Fibroblast of skin of abdomen (primary cell): ENCODE measurements at places on chromosomes 5 and 9.
A peak's percentile ranks its signal among the peaks of the same experiment; 100 is the strongest.

DNA sequence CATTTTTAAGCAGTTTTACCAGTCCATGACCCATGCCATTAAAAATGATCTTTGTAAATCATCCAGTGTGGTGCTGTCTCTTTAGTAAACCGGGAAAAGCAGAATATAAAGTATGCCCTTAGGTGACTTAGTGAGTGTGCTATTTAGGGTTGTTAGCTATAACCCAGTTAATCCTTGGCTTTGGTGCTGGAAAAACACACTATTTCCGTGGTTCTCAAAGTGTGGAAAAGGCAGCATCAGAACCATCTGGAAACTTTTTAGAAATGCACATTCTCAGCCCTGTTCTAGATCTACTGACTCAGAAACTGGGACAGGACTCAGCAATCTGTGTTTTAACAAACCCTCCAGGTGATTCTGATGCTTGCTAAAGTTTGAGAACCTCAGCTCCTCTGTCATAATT is 123.6 kb upstream of the ZNF608 start:
- no peak for DNase-seq

- no peak for DNase-seq
These were observed 62.9 kb upstream of the DMRTA1 start for GRCh38 chr9:22383718-22384117.

DNA sequence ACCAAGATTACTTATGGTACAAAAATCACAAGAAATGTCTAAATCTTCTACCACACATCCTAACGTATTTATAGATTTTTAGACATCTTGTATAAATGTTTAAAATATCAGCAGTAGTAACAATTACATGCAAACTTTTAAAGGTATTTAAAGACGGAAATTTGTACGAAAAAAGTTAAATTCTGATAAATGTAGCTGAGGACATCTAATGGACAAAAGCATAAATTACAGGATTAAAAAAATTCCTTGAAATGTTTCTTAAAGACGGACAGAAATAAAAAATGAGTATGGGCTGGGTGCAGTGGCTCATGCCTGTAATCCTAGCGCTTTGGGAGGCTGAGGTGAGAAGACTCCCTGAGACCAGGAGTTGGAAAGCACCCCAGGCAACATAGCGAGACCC is 15.8 kb downstream of the ERCC8 start:
- DNase-seq = no peak

- DNase-seq = no peak
These were observed 70.1 kb upstream of the MEF2C start for GRCh38 chr5:88952996-88953643.

- peak; percentile 35 for DNase-seq
These were observed at the start of gene FRMPD1 for GRCh38 chr9:37650873-37651768. TSS of gene FRMPD1 (plus strand) at chr9:37650954. CDS start at chr9:37692642, 41,688 bp downstream.

DNA sequence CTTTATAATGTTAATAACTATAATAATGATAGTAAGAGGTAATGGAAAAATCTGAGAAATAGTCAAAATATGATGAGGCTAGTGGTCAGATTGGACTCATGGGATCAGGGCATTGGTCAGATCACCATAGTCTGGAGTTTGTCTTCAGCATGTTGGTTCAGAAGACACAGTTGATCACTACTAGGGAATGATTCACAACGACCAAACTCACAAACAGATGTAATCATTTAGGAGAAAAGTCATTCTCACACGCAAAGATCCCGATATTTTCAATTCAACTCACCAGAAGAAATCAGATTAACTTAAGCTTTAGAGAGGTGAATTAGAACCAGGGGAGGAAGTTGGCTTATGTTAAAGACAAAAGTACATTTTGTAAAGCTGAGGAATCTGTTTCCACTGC is 131.8 kb downstream of the LURAP1L start:
- peak; percentile 20 for DNase-seq

DNA sequence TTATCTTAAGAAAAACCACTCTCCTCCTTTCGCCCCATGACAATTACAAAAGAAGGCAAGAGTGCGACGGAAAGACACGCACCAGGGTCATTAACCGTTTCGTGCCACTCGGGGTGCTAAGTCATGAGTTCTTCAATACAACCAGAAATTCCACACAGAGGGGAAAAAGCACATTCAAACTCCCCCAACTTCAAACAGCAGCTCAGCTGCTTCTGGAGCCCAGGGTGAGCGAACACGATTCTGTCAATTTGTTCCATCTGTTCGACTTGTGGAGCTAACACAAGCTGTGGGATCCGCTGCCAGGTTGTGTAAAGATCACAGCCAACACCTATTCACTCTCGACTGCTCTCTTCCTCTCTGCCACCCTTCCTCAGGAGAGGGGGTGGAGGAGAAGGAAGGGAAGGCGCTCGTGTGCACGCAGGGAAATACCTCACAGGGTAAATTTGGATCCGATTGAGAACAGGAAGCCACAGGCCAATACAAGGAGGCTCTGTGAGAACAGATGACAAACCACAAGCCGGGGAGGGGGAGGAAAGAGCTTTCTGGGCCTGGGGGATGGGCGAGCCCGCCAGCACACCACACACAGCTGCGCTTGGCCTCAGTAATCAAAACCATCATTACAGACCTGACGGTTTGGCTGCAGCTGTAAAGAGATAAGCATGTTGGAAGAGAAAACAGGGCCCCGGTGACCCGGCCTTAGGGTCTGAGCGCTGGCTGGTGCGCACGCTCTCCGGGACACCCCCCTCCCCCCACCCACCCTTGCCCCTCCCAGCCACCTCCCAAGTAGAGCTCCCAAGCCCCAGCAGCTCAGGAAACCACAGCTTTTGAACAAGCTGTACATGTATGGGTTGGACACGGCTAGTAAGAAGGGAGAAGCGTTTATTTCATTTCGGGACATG is 54.3 kb downstream of the PTCH1 start:
- DNase-seq = peak; percentile 95

DNA sequence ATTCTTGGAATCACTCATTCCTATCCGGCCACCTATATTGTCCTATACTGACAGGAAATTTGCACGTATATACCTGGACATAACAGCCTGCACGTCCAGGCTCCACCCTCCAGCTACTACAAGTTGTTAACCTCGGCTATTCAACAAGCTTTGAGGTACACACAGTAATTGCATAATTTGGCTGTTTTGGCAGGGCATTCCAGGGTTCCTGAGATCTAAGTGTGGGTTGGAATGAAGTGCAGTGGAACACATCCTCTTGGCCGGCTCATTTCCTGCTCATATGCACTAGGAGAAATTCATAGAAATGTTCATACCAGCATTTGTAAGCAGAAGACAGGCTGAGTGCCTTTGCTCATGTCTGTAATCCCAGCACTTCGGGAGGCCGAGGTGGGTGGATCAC is 222.3 kb downstream of the FBXL7 start:
- no peak for DNase-seq

DNA sequence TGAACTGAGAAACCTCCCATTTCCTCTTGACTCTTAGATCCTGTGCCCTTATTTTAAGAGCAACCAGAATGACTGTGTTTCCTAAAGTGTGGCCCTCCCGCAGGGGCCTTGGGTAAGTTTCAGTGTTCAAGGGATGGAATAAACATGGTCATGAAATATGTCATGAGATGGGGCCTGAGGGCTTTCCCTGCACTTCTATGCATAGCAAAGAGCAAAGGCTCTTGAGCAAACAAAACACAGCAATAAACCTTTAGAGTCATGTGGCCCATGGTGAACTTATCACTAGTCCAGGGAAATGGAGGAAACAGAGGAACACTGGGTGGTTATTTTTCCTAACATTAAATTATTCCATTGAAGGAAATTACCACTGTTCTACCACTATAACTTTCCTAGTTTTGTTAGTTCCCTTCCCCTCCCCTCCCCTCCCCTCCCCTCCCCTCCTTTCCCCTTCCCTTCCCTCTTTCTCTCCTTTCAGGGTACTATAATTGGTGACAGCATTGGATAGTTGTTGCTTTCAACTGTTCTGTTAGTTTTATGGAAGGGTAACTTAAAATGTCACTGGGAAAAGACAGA is 72.4 kb downstream of the CTSL start:
- no peak for DNase-seq

- no peak for DNase-seq
These were observed 231.9 kb downstream of the MLLT3 start for GRCh38 chr9:20390400-20390799.

DNA sequence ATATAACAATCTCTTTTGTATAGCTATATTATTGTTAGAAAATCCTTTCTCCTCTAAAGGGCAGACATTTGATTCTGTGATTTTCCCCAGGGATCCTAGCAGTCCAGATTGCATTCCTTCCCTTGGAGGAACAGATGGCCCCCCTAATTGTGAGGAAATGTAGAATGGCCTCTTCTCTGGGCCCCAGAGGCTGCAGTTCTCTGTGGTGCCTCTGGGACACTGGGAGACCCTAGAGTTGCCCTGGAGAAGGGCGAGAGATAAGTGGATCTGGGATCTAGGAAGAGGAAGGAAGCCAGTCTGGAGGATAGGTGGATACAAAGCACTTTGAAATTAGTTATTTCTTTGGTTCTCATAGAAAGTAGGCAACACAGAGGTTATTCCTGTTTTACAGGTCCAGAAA is 1.9 kb upstream of the HINT2 start:
- no peak for DNase-seq

GRCh38 chr9:121757281-121757585 is 105.8 kb downstream of the DAB2IP start:
- DNase-seq = no peak

DNA sequence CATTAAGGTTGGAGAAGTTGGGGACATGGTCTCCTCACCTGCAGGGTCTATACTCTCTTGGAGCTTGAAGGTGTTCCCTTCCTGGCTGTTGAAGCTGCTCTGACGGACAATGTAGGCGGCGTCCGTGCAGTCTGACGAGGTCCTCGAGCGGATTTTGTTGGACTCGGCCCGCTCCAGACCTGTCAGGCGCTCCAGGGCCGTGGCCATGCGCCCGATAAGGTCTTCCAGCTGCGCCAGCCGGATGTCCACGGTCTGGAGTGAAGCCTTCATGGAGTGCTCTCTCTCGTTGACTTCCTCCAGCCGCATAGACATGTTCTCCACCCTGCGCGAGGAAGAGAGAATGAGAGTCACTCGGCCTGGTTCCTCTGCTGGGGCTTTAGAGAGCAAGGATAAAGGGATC is 122.6 kb upstream of the KLF9 start:
- no peak for DNase-seq

- DNase-seq = no peak
These were observed 285.7 kb downstream of the AOPEP start for GRCh38 chr9:95012035-95012708.

DNA sequence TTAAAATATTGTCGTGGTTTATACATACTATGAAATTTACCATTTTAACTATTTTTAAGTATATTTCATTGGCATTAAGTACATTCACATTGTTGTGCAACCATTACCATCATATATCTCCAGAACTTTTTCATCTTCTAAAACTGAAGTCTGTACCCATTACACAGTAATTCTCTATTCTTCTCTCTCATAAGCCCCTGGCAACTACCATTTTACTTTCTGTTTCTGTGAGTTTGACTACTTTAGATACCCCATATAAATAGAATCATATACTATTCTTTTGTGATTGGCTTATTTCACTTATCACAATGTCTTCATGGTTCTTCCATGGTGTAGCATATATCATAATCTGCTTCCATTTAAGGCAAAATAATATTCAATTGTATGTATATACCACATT is 30.3 kb downstream of the NDUFS4 start:
- DNase-seq = no peak

- peak; percentile 21 for DNase-seq
These were observed 19.7 kb downstream of the DNAJA1 start for GRCh38 chr9:33044677-33045282.

DNA sequence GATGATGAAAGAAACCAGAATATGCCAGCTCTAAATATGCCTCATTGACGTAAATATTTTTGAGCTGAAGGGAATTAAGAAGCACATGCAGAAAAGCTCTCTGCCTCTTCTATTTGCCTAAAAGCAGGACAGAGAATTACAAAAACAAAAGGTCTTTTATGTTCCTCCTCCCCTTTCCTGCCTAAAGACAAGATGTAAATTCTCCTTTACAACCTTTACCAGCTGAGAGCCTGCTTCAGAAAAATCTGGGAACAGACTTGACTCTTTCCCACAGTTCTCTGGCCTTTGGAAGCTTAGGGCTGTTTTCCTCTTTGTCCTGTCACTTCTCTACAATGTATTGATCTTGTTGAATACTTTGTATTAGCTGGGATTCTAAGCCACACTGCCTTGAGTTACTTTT is 199.7 kb downstream of the TMC1 start:
- DNase-seq = no peak

GRCh38 chr5:29024052-29024451 is 1985.7 kb upstream of the CDH9 start:
- DNase-seq = no peak

DNA sequence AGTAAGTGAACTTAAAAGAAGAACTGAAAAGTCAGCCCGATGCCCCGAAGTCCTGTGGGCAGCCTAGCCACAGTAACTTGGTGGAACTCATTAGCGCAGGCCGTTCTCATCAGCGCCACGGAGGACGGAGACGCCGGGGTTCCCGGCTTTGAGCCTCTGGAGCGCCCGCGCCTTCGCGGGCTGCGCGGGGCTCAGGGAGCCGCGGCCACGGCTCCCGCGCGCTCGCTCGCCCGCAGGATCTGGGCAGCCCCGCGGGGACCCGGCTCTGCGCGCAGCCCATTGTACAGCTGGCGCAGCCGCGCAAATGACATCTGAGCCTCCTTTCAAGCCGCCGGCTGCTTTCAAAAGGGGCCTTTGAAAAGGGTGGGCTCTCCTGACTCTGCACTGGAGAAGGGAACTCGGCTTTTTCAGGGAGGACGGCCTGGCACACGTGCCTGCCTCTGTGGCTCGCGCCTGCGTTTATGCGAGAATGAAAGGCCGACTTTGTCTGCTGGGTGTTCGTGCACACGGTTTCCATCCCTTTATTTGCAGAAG is 40.7 kb downstream of the TLR4 start:
- no peak for DNase-seq

DNA sequence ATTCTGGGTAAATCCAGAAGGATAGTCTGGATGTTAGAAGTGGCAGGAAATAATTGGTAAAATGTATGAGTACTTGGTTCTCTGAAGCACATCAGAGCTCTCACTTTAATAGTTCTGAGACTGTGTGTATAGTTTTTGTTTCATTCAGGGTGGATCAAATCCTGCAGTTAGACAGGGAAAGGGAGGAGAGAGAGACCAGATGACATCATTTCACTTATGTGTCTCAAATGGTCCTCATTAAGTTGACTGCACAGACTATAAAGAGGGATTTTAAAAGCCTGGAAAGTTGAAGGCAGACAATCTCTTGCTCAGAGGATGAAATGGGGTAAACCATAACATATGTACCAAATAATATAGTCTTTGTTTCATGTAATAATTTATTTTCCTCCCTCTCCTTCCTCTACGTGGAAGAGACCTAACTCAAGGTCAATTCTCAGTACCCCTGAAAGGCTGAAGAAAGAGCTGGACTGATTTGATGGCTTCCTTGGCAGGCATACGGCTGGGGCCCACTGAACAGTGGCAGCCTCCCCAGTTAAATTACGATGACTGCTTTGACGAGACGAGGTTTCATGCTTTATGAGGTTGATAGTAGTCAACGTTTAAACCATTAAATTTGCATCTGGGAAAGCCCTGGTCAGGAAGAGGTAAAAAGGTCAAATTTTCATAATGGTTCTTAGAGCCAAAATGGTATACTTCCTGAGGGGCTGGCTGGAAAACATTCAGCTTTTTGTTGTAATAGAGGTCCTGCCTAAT is 395.1 kb upstream of the RPS23 start:
- no peak for DNase-seq
